Inflammatory macrophage treated with lipopolysaccharide for 1 hour (primary cell): ENCODE measurements at places on chromosomes 2 and 18.

- DNase-seq: no peak
Measured at GRCh38 chr2:70745276-70745825, 22.6 kb downstream of the ADD2 start.

- DNase-seq: no peak
Measured at GRCh38 chr2:188664951-188665595, 309.1 kb upstream of the COL3A1 start.

- DNase-seq: peak; percentile 62
Measured at GRCh38 chr2:166067229-166067628, 60.6 kb downstream of the SCN1A start.

GRCh38 chr2:134718023-134718816 is 580 bp downstream of the TMEM163 start:
- DNase-seq: no peak

GRCh38 chr2:233079473-233079877 is 19.3 kb downstream of the INPP5D start:
- DNase-seq: no peak

- no peak for DNase-seq
Measured at GRCh38 chr2:127419448-127420038, 1.3 kb downstream of the PROC start.

- no peak for DNase-seq
Measured at GRCh38 chr18:26406854-26407517, 141.4 kb downstream of the KCTD1 start.

DNA sequence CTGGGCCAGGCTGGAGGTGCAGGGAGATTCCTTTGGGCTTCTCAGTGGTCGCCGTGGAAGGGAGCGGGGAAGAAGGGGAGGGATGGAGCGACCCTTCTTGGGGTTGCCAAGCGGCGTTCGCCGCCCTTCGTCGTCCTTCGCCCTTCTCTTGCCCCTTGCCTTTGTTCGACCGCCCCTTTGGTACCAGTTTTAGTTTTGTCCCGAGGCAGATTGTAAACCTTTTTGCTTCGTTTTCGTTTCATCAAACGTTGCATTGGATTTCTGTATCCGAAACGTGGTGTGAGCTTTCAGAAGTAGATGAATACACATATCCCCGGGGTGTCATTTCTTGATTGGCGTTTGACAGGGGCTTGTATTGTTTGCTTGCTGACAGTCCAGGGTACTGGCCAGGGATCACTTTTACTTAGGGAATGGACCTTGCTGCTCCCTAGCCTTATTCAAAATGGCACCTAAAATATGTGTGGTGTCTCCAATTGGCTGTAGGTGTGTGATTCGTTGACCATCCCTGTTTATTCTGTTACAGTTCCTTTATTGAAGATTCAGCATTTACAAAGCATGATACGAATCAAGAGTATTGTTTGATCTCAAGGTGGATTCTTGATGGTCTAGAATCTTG is 788 bp downstream of the USP14 start:
- DNase-seq: peak; percentile 18

- no peak for DNase-seq
Measured at GRCh38 chr18:74006143-74006542, 141.5 kb downstream of the FBXO15 start.

- DNase-seq: peak; percentile 42
Measured at GRCh38 chr18:741931-742512, 29.6 kb upstream of the ENOSF1 start.

- no peak for DNase-seq
Measured at GRCh38 chr2:32358111-32358482, 1.3 kb downstream of the BIRC6 start.

DNA sequence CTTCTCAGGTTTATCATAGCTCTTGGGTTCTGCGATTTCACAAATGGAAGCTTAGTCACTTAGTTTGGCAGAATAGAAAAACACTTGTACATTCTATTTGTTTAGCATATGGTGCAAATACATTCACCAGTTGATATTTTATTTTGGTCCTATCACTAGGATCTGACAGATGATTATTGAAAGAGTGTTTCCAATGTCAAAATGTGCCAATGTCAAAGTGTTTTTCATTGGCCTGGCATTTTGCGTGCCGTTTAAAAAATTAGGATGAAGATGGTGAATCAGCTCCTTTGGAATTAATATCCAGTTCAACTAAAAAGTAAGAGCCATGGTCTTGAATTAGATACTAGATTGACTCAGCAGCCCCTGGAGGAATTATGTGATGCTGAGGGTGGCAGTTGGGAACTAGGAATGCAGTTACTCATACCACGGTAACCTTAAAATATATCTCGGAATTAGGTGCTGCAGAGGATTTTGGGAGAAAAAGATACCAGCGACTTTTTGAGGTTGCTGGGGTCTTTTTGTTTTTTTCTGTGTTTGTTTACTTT is 87.0 kb downstream of the SPHKAP start:
- no peak for DNase-seq

DNA sequence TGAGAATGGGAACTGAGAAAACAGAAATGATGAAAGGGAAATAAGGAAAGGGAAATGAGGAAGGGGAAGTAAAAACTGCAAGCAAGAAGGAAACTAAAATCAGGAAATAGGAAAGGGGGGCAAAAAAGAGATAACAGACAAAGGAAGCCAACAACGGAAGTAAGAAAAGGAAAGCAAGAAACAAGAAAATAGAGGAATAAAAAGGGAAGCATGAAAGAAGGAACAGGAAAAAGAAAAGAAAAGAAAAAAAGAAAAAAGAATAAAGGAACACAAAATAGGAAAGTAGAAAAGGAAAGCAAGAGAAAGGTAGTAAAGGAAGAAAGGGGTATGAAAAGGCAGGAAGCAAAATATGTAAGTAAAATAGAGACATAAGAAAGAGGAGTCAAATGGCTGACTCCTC is 241.2 kb upstream of the NCKAP5 start:
- no peak for DNase-seq

DNA sequence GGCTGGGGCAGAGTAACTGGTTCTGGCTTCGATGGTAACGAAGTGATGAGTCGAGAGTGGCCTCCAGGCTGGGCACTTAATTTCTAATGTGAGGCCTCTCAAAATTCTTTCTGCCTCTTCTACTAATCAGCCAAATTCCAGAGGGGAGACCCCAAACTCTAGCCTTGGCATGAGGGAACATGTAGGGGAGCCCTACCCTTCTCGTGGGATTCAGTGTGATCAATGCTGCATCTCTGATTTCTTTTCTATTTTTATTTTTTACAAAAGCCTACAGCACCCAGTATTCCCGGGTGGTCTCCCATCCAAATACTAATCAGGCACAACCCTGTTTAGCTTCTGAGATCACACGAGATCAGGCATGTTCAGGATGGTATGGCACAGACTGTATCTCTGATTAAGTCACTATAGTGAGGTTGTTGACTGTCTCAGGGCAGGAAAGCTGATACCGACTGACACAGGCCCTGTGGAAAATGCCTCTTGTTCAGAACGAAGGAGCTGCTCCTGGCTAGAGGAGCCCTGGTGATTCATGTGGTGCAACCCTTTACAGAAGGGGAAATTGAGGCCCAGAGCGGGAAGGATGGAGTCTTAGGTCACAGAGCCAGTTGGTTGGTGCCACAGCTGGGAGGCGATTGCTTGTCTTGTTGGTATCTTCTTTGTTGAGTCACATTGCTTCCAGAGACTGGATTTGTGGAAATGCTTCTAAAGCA is 126.3 kb upstream of the HS6ST1 start:
- DNase-seq: no peak

DNA sequence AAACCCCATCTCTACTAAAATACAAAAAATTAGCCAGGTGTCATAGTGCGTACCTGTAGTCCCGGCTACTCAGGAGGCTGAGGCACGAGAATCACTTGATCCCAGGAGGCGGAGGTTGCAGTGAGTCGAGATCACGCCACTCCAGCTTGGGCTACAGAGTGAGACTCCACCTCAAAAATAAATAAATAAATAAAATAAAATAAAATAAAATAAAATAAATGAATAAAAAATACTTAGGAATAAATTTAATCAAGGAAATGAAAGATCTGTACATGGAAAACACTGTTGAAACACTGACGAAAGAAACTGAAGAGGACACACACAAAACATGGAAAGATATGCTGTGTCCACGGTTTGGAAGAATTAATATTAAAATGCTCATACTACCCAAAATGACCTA is 56.5 kb upstream of the ASPRV1 start:
- DNase-seq: no peak

GRCh38 chr2:150042500-150043171 is 444.8 kb downstream of the RND3 start:
- DNase-seq: no peak

DNA sequence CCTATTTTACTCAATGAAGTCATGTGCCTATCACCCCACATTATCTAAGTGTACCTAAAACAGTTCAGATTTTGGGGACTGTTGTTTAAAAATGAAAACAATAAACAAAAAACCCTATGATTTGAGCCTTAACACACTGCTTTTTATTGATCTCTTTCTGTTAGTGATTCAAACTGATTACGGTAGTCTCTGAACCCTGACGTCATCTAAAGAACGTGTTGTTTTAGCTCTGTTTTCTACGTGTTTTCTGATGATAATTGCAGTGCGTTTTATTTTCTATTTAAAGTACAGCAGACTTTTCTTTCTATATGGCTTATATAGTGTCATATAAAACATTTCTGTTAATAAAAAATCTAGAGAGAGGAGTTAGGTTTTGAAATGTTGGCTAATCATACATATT is 93.9 kb upstream of the FAM237A start:
- no peak for DNase-seq

- no peak for DNase-seq
Measured at GRCh38 chr2:208627916-208628315, 221.3 kb downstream of the PTH2R start.

- DNase-seq: no peak
Measured at GRCh38 chr2:119461811-119462210, 30.2 kb downstream of the TMEM37 start.

DNA sequence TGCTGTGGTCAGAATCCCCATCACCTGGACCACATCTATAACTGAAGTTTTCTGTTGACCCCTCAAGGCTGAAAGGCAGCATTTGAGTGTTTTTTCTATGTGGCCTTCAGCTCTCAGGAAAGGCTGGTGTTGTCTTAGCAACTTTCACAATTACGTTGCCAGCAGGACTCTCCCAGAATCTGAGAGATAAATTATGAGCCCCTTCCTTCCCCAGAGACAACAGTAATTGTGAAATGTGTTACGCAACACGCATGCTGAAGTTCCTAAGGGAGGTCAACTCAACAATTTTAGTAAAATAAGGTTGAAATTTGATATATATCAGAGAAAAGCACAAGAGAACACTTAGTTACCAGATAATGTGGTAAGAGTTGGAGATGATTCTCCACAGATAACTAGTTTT is 216.5 kb upstream of the SLC8A1 start:
- peak; percentile 58 for DNase-seq

DNA sequence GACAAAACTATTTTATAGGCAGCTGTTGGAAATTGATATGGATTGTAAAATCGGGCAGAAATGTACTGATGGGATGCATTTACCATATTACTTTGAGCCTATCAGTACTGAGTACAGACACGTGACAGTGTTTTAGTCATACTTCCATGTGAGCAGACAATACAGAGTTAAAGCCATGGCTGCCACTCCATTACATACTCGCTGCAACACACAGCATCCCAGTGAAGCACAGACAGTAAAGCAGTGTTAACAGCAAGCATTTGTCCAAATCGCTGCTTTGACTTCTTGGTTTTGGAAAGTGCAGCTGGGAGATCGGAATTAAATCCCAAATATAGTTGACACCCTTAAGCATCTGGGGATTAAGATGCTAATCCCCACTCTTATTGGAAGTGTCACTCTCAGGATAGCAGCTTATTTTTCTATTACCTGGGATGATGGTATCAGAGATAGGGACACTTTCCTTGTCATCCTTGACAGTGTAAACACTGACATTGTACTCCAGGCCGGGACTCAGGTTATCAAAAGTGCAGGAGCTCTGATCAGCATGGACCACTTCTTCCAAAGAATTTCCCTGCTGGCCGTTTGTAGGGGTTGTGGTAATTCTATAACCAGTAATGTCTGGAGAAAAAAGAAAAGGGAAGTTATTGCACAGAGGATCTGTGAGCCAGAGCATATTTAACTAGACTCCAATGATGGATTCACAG is 41.6 kb downstream of the FN1 start:
- no peak for DNase-seq

DNA sequence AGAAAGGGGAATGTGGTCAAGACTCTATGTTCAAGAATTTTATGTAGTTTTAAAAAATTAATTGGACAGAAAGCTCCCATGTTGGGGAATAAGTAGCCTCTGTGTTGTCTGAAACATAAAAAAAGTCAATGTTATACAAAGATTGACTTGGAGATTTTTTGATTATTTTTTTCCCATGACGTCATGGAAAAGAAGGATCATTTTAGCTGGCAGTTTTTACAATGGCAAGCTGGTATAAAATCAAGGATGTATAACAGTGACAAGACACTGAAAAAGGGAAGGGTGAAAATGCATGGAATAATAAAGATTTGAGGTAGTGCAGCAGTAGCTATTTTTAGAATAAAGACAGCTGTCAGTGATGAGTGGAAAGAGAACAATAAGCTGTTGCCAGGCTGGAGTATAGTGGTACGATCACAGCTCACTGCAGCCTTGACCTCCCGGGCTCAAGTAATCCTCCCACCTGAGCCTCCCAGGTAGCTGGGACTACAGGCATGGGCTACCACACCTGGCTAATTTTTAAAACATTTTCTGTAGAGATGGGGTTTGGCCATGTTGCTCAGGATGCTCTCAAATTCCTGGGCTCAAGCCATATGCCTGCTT is 9.2 kb downstream of the SLC39A10 start:
- DNase-seq: no peak

DNA sequence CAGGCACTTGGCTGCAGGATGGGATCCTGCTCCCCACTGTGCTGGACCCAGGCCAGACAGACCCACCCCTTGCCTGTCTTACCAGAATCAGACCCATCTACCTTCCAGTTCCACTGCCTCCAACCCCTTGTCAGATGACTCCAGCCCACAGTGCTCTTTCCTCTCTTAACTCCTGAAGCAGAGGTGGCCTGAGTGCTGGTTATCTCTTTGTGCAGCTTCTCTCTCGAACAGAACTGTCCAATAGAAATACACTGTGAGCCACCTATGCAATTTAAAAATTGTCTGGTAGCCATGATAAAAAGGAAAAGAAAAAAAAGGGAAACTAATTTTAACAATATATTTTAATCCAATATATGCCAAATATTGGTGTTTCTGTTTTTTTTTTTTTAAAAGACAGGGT is 160.2 kb upstream of the SMAD2 start:
- no peak for DNase-seq

DNA sequence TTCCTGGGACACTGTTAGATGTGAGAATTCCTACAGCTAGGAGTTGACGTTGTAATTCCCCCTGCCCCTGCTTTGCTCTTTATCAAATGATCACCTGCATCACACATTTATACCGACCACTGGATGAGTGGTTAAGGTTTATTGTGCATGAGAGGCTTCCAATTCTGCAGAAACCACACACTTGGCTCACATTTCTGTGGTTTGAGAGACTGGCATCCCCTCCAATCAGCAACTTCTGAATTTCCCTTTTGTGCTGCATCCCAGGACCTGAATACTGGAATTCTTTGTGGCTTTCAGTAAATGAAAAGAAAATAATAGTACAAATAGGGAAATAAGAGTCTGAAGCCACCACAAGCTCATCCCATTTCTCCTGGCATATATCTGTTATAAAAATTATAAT is 628.7 kb upstream of the PIK3C3 start:
- DNase-seq: no peak
